ENCODE measurements at places on chromosomes 3 and 15. TPM values are rescaled to one million over a fixed set of nuclear protein-coding genes. Genes with fewer than 3 reads are reported as not detected.
A peak's percentile ranks its signal among the peaks of the same experiment; 100 is the strongest.

Gene NSMCE3
- total RNA-seq: 10.4 TPM

DNA sequence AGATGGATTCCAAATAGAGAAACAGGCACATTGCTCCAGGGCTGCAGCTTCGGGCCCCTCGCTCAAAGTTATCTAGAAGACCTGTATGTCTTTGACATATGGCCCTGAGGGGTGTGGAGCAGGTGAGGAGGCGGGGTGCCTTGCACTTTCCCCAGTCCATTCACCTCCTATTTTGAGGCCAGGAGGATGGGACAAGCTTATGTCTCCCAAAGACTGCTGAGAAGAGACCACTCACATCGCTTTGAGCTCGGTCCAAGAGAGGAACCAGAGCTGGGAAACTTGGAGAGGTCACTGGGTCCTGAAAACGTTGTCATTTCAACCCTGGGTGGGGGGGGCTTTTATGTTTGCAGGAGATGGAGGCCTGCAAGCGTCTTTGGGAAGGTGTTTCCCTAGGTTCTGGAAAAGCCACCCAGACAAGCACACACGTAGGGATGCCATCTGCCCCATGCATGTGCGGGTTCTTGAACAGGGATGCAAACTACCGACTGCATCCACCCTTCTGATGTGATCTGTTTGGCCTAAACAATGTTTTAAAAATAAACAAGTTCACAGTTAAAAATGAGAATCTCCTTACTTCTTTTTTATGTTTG is 33.7 kb upstream of the SYNM start:
- DNase-seq: no peak

GRCh38 chr3:124053871-124054270 is 61.9 kb upstream of the ROPN1 start:
- no peak for DNase-seq

- DNase-seq: no peak
Observed at GRCh38 chr3:37504583-37505357, 330.4 kb upstream of the LRRFIP2 start.

- no peak for DNase-seq
Observed at GRCh38 chr3:193951859-193952258, 184.1 kb upstream of the HES1 start.

- DNase-seq: peak; percentile 48
Observed at GRCh38 chr15:66802025-66803001, 100.3 kb downstream of the SMAD6 start.

Gene GABRG3
- total RNA-seq: not detected

- peak; percentile 84 for DNase-seq
Observed at GRCh38 chr3:88149509-88150362, at the start of gene C3orf38. TSS of gene C3orf38 (plus strand) at chr3:88149959. CDS start at chr3:88150053, 94 bp downstream.

Gene LYSMD4
- 8.8 TPM for total RNA-seq

DNA sequence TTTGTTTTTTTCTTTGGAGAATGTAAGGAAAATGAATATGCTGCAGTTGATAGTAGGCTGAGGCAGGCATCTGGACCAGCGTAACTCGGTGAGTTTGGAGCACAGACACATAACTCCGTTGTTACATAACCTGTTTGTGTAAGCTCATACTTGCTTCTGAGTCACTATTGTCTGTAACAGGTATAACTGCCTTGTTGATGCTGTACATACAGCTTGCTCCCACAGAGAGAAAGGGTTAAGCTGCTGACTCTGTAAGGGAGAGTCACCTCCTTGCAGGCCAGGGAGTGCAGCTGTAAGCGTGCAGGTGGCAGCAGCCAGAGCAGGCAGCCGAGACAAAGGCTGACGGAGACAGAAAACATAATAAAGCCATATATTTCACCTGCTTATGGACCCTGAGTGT is 20.4 kb downstream of the RETNLB start:
- DNase-seq: peak; percentile 2

Gene GHSR
- total RNA-seq: not detected

DNA sequence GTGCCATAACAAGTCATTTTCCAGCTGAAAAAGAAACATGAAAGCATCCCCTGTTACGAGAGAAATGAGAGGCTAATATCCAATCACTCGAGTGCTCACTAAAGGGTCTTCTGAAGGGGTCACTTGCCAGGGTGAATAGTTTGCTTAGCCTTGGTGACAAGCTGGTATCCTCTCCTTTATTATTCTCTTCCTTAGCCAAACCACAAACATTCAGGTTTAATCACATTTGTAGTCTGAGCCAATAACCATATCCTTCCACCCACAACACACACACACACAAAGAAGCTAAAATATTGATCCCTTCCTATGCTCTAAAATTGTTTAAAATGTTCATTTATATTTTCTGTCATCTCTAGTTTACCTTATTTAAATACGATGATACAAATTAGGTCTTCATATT is 240.5 kb upstream of the TMCO5A start:
- peak; percentile 9 for DNase-seq

DNA sequence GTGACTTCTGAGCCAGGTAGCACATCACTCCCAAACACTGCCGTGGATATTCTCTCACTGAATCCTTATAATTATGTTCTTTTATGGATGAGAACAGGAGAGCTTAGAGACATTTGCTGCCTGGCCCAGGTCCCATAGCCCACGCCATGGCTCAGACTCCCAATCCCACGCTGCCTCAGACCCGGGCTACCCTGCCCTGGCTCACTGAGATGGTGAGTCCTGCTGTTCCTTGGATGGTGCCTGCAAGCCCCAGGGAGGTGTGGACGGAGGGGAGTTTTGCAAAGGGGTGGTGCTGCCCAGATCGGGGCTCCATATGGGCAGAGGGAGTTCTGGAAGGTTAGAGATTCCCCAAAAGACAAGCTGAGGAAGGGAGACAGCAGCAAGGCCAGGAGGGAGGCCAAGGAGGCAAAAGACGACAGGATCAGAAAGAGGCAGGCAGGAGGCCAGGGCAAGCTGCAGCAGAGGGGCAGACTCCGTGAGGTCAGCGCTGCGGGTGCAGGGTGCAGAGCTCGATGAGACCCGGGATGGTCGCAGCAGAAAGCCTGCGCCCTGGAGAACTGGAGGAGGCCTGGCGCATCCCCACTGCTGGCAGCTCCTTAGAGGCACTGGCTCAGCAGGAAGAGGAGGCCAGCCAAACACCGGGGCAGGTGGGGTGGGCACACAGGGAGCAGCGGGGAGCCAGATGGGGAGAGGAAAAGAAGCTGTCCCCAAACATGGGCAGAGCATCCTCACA is 95.7 kb upstream of the ALDH1A3 start:
- no peak for DNase-seq

GRCh38 chr3:129278966-129279906 is 566 bp downstream of the HMCES start:
- peak; percentile 49 for DNase-seq

DNA sequence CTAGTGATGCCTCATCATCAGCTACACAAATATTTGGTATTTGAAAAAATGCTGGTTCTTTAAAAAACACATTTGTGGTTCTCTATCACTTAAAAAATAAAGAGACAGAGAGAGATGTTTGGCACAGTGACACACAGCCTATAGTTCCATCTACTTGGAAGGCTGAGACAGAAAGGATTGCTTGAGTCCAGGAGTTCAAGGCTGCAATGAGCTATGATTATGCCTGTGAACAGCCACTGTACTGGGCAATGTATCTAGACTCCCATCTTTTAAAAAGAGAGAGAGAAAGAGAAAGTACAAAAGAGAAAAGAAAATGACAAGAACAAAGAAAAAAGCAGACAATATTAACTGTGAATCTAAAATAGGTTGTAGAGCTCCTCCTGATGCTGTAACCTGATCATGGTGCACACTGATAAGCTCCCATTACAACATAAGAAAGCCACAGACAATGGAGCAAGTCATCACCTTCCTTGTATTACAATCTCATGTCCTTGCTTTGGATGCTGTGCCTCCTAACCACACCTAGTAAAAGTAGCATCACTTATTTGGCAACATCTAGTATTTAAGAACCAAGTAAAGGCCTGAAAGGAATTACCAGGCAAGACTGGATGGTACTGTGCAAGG is 31.7 kb upstream of the MAP4 start:
- peak; percentile 37 for DNase-seq

- DNase-seq: no peak
Observed at GRCh38 chr3:2198776-2199279, 100.2 kb downstream of the CNTN4 start.

DNA sequence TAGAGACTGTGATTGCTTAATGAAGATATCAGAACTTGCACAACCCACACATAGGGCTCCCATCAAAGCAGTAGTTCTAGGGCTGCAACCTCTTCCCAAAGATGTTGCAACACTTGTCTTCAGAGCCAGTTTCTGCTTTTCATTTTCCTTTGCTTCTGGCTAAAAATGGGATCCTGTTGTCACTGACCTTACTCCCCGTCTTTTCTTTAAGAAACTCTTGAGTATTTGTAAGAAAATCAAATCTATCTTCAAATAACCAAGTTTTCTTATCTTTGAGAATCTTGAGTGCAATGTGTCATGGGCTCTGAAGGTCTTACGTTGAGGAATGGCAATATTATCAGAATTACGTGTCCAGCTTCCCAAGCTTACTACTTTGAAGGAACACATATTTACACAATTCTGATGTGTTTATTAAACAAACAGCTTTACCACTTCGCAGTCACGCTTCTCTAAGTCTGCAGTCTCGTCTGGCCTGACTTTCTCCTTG is 24.1 kb downstream of the CACNA1D start:
- DNase-seq: peak; percentile 46

GRCh38 chr3:25091934-25092333 is 336.1 kb upstream of the RARB start:
- no peak for DNase-seq

- no peak for DNase-seq
Observed at GRCh38 chr3:72614394-72615074, 233.7 kb downstream of the SHQ1 start.

Gene SERINC4
- total RNA-seq: 0.05 TPM

DNA sequence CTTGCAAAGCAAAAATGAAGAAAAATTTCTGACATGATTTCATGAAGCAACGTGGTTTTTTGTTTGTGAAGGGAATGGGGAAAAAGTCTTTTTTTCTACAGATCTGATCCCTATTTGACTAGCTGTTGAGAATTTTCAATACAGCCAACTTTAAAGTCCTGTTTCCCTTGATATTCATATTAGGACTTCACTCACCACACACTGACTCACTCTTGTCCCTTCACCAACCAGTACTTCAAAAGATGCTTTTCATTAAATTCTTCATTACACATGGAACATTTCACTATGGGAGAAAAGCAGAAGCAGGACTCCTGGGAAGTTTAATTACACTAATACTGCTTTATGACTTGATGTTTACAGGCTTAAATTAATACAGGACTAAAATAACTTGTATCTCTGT is 16.6 kb downstream of the TRANK1 start:
- no peak for DNase-seq

DNA sequence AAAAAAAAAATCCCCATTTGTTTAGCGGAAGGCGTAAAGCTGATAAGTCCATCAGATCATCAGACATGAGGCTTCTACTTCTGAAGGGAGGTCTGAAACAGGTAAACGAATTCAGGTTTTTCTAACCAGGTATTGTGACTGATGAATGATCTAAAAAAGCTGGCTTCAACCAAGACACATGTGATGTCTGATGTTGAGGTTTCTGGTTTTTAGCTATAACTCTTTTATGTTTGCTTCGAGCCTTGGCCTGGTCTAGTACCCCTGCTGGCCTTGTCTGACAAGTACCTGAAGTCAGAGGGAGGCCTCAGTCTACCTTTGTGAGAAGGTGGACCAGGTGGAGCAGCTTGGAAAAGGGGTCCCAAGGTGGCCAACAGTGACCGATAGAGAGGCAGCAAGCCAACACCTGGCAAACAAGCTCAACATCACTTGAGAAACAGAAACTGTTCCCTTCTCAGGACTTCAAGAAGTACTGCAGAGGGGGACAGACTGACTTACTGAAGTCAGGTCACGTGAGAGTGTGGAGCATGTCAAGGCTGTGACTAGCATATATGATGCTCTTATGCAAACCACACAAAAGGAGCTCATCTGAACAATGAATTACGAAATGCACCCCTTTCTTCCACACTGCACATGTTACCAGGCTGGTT is 33.0 kb upstream of the CA12 start:
- DNase-seq: no peak

DNA sequence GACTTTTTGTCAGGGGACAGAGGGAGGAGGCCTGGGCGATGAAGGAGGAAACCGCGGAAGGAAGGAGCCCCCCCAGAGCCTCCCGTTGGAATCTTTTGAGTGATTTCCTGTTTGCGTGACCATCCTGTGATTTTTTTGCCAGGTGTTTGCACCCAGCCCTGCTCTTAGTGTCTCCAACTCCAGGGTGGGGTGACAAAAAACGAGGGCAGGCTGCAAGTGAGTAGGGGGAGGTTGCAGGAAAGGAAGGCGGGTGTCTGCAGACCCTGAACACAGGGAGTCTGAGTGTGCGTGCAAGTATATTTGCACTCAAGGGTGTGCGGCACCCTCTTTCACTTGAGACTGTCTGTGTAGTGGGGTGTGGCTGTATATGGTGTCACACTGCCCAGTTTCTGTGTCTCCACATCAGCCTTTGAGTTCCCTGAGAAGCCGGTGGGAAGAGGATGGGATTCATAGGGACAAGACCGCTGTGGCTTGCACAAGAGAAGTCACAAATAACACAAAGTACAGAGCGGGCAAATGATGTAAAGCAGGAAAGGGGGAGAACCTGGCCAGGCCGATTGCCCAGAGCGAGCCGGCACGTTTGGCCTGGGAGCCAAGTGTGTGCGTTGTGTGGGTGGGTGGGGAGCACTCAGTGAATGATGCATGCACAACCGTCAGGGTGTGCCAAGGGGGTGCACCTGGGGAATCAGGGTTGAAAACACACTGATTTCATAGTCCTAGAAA is 6.6 kb downstream of the ISLR2 start:
- no peak for DNase-seq

- no peak for DNase-seq
Observed at GRCh38 chr3:197970588-197970987, 10.6 kb downstream of the LMLN start.

DNA sequence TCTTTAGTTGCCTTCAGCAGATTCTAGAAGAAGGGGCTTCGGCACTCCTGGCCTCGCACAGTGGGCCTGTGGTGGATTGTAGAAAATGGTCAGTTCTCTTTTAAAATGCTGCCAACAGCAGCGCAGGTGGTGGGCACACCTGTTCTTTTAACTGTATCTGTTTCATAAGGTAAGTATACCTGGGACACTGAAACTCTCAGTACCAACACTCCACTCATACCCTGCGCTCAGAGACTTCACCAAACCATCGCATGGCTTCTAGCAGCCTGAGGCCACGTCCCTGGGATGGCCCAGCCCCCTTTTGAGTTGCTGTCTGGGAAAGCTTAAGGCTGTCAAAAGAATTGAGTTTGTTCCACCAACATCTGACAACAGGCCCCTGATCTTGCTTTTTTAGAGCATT is 56.7 kb upstream of the MCF2L2 start:
- no peak for DNase-seq

GRCh38 chr3:138440121-138440521 is 5.7 kb downstream of the ESYT3 start:
- peak; percentile 39 for DNase-seq

Measured in renal cortical epithelial cell (primary cell).